ENCODE measurements at places on chromosomes 6 and 20.

DNA sequence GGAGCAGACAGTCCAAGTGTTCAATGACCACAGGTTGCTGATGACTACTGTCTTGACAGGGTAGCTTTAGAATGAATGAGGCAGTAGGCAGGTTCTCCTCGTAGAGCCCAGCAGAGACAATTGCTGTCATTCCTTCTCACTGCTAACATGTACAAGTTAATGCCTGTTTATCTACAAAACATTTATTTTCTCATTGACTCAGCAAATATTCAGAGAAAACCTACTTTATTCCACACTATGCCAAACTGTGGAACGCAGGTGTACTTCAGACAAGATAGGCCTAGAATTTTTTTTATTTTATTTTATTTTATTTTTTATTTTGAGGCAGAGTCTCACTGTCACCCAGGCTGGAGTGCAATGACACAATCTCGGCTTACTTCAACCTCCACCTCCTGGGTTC, 50.8 kb downstream of the ARHGAP18 start:
- DNase-seq = no peak

- DNase-seq = no peak
Measured at GRCh38 chr20:49845060-49845459, 32.4 kb downstream of the SLC9A8 start.

- no peak for DNase-seq
Measured at GRCh38 chr20:24802286-24802820, 146.7 kb upstream of the CST7 start.

DNA sequence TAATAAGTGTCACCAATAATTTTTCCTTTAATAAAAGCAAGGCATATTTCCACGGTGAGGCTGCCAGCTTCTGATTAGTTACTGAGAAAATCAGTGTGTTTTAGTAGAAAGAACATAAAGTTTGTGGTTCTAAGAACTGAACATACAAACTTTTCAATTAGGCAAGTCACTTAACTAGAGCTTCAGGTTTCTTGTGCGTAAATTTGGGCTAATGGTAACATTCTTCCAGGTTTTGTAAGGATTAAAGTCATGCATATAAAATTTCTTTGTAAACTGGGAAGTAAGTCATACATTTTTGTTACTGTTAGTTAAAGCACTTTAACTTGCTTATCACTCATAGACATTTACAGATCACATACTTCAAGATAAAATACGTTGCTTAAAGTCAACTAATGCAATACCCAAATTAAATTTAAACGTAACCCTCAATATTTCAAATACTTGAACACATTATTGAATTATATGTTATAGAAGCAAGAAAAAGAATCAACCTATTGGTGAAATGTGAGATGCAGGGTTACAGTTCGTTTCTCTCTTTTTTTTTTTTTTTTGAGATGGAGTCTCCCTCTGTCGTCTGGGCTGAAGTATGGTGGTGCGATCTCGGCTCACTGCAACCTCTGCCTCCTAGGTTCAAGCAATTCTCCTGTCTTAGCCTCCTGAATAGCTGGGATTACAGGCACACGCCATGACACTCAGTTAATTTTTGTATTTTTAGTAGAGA, 327.3 kb upstream of the NOX3 start:
- DNase-seq = no peak

GRCh38 chr20:63316502-63316921, 23.5 kb downstream of the COL20A1 start:
- DNase-seq = no peak

GRCh38 chr6:21565431-21565830, 28.1 kb upstream of the SOX4 start:
- no peak for DNase-seq

DNA sequence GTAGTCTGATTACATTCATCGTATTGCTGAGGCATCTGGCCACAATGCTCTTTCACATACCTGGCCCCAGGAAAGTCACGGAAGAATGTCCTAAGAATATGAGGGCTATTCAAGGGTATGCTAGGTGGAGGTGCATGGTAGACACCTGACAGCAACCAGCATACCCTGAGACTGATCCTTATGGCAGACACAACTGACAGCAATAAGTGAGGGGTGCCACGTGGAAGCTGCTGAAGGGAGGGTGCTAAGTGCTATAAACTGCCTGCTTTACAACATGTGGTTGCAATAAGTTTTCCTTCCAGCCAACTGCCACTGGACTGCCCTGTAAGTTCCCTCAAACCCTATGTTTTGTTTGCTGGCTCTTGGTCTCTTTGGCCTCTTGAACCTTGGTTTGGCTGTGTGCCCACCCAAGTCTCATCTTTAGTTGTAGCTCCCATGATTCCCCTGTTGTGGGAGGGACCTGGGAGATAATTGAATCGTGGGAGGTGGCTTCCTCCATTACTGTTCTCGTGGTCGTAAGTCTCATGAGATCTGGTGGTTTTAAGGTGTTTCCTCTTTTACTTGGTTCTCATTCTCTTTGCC, 201.3 kb upstream of the MOCS1 start:
- no peak for DNase-seq

DNA sequence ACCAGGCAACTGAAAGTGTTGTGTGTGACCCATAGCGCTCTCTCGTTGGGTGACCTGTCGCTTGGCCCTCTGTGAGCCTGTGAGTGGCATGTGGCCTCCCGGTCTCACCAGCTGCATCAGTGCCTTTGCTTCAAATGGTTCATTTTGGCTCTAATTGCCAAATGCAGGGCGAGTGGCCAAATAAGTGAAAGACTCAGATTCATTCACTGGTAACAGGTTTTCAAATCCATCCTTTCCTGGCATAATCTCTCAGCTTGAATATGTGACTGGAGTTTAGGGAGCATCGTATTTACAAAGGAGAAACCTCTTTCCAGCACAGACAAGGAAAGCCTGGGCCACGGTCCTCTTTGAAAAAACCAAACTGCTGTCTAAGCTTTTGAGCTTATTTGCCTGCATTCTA, 321.6 kb upstream of the QKI start:
- no peak for DNase-seq

DNA sequence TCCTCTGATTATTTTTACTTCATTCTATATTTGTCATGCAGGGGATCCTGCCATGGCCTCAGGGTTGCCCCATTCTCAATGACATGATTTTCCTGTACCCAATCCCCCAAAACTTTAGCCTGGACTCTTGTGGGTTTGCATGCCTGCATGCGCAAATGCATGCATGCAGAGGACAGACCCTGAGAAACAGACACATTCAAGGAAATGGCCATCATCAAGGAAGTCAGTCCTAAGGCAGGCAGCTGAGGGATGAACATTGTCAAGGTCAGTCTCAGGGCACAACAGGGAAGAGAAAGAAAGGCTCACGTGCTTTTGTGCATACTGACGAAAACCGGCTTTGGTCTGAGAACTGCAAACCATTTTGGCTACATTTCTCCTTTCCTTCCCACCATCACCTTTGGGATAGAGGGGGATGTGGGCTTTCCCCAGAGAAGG, 13.1 kb downstream of the NEDD9 start:
- DNase-seq = no peak

DNA sequence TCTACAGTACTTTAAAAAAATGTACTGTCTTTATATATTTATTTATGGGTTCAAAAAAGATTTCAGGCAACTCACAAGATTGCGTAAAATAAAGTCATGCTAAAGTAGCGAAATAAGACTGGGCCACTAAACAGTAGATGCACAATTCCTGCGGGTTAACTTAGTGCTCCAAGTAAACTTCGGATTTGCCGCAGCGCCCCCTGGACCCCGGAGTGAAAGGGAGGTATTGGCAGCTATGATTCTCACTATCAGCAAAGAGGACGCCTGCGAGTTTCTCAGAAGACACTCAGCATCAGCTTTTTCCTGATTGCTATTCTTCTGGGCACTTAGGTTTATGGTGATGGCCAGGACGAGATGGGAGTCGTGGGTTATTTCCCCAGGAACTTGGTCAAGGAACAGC, 1.4 kb downstream of the OTOR start:
- DNase-seq = no peak

- no peak for DNase-seq
Measured at GRCh38 chr20:21391185-21391971, 5.9 kb downstream of the NKX2-4 start.

DNA sequence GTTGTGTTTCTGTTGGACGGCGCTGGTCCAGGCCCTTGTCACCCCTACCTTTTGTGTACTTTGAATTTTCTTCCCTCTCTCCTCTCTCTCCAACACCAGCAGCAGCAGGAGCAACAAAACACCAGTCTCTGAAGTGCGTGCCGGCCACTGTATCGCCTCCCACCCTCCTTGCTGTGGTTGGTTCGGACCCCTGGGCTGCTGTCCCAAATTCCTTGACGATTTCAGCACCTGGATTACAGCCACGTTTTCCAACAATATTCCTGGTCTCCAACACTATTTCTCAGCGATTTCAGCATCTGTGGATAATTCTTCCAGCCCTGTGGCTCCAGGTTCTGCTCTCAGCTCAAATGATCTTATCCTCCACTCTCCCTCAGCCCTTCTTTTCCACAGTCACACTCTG, 11.8 kb downstream of the MAS1 start:
- no peak for DNase-seq

GRCh38 chr6:56484669-56485068, 158.0 kb downstream of the DST start:
- DNase-seq = no peak

DNA sequence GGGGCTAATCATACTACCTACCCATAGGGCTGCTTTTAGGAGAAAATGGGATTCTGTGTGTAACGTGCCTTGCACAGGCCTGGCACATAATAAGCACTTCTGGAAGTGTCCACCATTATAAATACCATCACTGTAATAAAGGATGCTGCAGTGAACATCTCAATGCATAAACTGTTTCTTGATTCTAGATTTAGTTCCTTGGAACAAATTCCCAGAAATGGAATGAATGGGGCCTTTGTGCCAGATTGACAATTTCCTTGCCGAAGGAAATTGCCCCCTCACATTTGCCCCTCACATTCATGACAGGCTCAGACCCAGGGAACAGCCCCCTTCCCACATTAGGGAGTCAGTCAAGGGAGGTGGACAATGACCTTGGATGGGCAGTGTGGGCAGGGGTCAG, 29.2 kb downstream of the BPIFB4 start:
- DNase-seq = no peak

GRCh38 chr20:63119121-63119962, 96.6 kb downstream of the YTHDF1 start:
- no peak for DNase-seq

DNA sequence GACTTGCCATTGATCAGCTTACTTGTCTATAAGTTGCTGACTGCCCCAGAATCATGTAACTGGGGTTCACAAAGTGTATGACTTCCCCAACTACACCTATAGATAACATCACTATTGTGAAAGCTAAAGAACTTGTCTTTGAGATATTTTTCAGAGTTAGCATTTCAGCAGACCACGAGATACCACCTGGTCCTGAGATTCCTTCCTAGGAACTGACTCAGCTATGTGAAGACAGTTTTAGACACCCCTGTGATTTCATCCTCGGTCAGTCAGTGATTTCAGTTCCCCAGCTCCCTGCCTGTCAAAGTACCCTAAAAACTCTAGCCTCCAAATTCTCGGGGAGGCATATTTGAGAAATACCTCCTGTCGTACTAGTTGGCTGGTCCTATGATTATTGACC, 62.4 kb downstream of the TXNDC5 start:
- no peak for DNase-seq

DNA sequence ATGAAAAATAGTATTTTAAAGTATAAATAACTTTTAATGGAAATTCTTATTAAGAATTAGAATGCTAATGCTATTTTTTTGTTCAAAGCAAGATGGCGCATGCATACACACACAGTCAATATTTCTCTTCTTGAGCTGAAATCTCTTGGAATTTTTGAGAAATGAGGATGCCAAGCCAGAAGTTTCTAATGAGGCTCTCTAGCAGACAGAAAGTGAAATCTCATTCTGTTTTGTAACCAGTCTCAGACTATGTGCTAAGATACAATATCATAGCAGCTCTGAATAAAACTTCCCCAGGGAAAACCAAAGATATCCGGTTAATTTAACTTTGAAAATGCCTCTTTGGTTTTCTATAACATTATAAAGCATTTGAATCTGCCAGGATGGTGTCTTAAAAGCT, 97.2 kb upstream of the HDAC2 start:
- no peak for DNase-seq

GRCh38 chr20:19314621-19315020, 102.2 kb downstream of the SLC24A3 start:
- no peak for DNase-seq

DNA sequence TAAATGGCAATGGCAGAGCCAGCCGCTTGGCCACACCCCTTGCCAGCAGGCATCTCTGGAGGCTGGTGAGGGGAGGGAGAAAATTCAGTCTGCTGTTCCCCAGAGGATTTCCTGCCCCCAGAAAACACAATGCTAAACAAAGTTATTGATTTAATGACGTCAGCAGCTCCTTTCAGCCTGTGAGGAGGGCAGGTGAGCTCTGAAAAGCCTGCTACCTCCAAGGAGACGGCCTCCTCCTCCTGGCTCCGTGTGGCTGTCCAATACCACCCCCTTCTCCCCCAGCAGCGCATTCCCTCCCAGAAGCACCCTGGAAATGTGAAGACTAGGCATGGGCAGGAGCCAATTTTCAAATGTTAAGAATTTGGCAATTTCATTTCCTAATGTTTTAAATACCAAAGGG, 393.1 kb downstream of the ZFAND3 start:
- DNase-seq = no peak

DNA sequence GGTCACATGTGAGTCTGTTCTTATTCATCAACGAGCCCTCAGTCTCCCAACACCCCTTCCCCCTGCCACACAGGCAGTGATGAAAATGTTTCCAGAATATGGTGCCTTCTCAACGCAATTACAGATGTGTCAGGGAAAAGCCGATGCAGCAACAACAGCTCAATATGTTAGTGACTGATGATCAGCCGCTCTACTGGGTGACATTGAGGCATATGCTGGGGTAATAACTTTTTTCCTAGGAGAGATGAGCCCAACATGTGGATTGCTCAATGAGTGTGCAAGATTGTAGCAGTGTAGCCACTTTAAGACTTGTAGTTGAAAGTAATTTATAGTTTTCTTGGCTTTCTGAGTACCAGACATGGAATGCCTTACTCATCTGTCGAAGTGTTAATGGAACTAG, 49.4 kb downstream of the DTD1 start:
- no peak for DNase-seq

DNA sequence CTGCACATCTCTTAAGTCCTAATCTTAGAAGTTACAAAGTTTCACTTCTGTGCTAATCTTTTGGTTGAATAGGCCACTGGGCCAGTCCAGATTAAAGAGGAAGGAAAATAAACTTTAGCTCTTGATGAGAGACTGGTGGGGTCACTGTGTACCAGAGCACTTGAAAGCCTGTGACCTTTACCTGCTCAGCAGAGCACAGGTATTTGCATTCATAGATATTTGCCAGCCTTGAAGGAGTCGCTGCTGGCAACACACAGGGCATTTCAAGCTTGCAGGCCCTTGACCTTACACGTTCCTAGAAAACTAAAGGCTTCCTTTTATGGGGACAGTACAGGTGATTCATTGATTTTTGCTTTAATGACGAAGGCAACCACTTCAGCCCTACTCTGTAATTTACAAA, 108.4 kb upstream of the SLC22A23 start:
- DNase-seq = no peak

GRCh38 chr6:13146442-13146841, 181.9 kb downstream of the TBC1D7 start:
- no peak for DNase-seq

GRCh38 chr6:53342217-53342616, 6.5 kb downstream of the ELOVL5 start:
- DNase-seq = no peak

GRCh38 chr20:34415079-34415478, 52.0 kb downstream of the ITCH start:
- no peak for DNase-seq

All from CD4-positive, alpha-beta T cell treated with Interleukin-17A for 1 hour (primary cell).